ENCODE measurements at places on chromosomes 11 and 22. TPM values are rescaled to one million over a fixed set of nuclear protein-coding genes. Genes with fewer than 3 reads are reported as not detected.
A peak's percentile ranks its signal among the peaks of the same experiment; 100 is the strongest.

Gene RIMBP3C
- total RNA-seq: not detected

Gene CASP1
- 11.0 TPM for total RNA-seq

- no peak for DNase-seq
These were observed 2.7 kb upstream of the OR2D2 start for GRCh38 chr11:6895010-6895409.

DNA sequence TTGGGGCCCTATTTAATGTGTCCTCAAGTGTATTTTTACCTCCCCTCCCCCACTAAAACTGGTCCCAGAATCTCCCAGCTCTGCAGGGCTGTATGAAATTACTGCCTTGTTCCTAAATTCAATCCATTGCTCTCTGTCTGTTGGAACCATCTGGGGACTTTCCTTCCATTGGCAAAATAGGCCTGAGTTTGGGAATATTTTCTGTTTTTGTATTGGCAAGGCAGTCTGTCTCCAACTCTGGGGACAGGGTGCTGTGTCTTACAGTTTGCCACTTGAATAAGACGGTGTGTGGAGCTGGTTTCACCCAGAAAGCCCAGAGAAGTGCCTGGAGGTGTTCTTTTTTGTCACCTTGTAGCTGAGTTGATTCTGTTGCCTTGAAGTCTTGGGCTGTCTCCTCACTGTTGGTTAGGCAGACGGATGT is 1.3 kb downstream of the PACS1 start:
- no peak for DNase-seq

GRCh38 chr11:41323446-41323845 is 136.0 kb downstream of the LRRC4C start:
- no peak for DNase-seq

DNA sequence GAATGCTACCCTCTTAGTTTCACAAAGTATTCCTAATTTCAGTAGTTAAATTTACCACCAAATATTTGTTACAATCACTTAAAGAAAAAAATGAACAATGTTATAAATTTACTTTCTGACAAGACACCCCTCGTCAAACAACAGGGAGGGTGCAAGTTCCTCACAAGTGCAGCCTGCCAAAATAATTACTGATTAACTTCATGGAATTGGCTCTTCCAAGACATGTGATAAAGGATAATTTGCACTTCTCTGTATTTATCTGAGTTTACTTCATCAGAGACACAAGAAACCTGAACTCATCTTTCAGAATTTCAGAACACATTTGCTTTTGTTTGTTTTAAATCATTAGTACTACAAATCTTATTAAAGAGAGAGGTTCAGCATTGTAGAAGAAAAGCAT is 66.5 kb downstream of the LARGE2 start:
- no peak for DNase-seq

DNA sequence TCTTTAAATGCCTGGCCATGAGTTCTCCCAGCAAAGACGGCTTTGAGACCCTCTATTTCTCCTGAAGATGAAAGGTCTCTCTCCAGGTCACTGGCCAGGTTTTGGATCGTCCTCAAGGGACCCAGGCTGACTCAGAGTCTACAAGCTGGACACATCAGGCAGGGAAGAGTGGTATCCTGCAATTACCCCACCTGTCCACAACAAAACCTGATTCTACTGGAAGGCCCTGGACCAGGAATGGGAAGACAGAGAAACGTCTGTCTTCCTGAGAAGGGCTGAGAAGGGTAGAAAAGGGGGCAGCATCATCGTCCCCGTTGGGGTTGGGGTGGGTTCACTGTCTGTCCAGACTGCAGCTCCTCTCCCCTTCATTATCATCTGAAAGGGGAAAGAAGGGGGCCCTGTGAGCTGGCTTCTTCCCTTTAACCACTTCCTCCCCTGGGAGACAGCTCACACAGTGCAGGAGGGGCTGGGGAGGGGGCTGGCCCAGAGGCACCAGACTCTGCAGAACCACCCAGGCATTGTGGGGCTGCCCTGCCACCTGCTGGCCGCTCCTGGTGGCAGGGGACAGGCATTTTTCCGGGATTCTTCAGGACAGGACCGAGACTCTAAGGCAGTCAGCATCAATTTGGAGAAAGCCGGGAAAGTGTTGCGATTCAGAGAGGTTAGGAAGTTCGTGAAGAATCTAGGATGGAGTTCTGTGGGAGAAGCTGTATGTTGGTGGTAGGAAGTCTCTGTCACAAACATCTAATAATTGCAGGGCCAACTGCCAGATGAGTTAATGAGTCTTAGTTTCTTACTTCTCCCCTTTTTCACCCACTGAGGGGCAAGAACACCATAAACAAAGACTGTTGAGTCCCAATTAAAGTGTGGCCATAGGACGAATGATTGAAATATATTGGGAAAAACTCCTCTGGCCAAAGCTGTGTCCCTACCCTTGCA is 57.6 kb downstream of the SYN3 start:
- DNase-seq: peak; percentile 86

DNA sequence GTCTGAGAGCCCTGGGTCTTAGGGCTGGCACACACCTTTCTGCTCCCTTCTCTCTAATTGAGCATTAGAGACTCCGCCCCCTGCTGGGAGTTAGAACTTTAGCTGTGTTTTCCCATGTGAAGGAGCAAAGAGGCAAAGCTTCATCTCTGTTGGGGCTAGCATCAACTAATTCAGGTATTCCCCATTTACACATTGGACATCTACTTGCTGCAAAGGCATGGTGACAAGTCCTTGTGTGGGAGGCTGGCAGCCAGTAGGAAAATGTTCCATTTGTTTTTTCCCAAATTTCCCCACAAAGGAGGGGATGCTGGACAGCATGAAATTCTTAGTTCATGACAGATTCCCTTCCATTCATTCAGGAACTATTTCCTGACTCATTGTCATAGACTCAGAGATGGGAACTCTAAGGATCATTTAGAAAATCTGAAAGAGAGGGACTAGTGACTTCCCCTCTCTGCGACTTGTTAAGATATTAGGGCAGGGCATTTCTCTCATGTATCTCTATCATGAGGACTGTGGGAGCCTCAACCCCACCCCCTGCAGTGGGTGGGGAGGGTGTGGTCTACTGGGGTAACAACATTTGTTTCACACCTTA is 3.6 kb downstream of the CD44 start:
- DNase-seq: no peak

DNA sequence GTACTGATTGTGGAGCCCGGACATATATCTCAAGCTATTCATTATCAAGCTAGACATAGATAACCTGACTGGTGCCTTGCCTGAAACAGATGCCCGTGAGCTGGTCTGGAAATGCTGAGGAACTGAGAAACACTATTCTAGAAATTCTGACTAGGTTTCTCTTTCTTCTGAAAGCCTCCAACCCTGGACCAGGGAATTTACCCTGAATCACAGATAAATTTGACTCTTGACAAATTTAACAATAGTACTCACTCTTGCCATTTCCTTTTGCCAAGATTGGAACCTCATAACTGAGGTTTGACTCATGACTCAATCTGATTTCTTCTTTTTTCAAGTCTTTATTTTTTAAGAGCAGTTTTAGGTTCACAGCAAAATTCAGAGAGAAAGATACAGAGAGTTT is 189.6 kb upstream of the SYN3 start:
- DNase-seq: no peak

Gene HBB
- total RNA-seq: 162 TPM

DNA sequence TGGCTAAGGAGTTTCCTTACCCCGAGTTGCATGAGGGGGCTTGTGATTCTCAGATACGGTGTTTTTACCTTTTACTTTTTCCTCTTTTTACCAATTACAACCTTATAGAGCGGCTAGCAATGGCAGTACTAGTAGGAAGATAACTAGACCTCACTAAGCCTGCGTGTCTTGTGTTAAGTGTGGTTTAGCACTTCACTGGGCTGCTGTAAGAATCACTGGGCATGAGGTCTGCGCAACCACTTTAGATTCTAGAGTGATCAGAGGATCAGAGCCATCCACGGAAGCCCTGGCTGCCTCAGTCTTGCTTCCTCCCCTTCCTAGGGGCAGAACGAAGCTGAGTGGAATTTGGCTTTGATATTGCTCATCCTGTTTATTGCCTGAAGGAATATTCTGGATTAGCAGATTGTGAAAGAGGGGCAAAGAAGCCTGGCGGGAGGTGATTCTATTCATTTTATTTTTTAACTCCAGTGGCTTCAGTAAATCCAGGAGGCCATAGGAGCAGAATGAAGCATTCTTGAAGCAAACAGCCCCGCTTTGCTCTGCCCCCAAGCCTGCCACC is 88.5 kb downstream of the GRAMD1B start:
- DNase-seq: no peak

GRCh38 chr11:66868726-66869566 is 12.1 kb downstream of the LRFN4 start:
- no peak for DNase-seq

- no peak for DNase-seq
These were observed 92.7 kb upstream of the TIMP3 start for GRCh38 chr22:32708830-32709229.

DNA sequence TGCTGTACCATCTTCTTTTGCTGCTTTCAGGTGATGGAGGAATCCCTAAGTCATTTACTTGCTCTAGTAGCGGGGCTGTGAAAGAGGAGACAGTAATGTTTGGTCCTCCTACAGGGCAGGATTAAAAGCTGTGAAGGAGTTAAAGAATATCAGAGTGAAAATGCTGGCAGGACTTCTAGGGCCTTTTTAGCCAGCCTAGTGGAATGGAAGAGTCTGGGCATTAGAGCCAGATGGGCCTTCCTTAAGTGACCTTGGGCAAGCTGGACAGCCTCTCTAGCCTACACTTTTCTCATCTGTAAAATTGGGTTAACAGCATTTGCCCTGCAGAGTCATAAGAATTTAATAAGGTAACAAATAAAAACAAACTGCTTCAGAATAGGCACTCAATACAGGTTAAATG is 114.7 kb downstream of the RBFOX2 start:
- no peak for DNase-seq

Gene MAP6
- total RNA-seq: 8.9 TPM

Gene CDCA5
- 4.9 TPM for total RNA-seq

DNA sequence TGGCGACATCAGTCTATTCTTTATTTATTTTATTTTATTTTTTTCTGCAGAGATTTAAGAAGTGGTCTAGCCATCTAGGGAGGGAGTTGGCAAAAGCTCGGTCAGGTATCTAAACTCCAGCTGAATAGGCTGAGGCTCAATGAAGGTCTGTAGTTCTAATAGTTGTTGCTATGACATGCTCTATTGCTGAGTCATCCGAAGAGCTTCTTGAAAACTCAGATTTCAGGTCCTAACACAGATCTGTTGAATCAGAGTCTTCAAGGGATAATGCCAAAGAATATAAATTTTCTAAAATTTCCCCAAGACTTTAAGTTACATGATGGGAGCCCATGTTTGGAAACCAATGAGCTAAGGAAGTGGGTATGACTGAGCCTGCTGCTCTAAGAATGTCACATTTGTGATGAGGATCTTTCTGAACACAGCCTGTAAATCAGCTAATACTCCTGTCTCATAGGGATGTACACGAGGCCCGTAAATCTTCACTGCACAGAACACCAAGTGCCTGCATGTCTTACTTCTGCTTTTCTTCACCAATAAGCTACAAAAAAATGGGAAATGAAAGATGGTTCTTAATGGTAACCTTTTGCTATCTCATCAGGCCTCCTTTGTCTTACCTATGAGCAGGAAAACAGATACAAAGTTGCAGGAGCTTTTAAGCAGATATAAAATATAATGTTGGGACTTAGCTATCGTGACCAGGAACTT is 901.4 kb upstream of the API5 start:
- no peak for DNase-seq

DNA sequence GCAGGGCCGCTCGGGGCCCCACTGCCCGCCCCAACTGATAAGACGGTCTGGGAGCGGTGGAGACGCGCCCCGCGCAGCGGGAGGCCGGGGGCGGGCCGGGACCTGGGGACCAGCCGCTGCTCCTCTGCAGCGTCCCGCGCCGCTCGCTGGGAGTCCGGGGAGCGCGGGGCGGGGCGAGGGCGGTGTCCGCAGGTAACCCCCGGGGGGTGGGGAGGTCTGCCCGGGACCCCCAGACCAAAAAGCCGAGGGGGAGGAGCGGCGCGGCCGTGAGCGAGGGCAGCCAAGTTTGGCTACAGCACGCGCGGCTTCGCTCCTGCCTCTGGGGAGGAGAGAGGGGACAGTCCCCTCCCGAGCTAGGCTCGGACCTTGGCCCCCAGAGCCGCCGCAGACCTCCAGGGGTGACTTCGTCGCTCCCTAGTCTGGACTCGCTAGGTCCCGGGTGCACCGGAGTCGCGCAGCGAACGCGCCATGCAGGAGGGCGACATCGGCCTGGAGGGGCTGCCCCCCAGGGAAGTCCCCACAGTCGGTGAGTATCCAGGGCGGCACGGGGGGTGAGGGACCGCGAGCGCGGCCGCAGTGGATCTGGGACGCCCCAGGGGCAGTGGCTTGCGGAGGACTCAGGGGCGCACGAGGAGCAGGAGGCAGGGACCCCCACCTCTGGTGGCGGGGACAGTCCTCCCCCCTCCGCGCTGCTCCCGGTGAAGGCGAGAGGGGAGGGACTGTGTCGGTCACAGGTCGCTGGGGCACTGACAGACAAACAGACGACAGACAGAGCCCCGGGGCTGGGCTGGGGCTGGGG is 92.3 kb upstream of the ANO1 start:
- DNase-seq: no peak

DNA sequence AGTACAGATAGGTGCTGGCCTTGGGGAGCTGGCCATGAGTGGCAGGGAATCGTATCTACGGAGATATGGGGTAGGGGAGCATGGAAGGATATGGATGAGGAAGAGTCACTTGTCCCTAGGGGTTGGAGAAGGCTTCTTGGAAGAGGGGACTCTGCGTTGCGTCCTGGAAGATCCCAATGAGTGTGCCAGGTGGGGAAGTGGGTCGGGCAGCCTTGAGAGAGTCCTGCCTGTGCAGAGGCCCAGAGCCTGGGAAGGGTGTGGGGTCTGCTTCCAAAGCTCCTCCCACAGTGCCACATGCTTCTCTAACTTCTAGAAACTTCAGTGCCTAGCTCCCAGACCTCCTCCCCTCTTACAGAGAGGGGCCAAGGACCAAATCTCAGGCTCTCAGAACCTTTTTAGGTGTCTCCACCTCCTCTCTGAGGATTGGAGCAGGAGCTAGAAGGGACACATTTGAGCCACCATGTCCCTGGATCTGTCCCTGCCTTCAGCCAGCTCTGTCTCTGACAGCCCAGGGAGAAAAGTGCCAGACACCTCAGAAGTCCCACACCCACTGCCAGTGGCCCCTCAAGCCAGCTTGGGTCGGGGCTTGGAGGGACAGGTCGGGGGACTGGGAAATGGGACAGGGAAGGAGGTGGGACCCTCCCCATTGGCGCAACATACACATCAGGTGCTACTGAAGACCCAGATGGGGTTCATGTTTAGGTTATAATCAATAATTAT is 11.0 kb downstream of the RHBDD3 start:
- DNase-seq: no peak

Gene C11orf52
- 1.8 TPM for total RNA-seq
